ENCODE measurements at places on chromosomes 6 and 20.

GRCh38 chr6:147806697-147807096 is 298.2 kb downstream of the SAMD5 start:
- DNase-seq, result no peak

DNA sequence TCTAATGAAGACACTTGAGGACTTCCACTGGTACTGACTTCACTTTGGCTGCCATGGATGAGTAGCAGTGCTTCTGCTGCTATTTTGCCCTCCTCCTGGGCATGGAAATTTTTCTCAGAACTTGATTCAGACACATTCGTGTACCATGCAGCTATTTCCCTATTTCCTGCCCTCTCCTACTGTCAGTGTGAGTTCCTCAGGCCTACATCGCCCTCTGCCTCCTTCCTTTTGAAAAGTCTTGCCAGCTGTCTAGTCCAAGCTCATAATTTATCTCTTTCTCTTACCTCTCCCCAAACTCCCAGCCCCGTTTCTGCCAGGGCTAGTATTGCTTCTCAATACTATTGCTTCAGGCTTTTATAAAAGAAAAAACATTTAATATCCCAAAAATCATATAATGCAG is 470.2 kb downstream of the ADGRB3 start:
- no peak for DNase-seq

DNA sequence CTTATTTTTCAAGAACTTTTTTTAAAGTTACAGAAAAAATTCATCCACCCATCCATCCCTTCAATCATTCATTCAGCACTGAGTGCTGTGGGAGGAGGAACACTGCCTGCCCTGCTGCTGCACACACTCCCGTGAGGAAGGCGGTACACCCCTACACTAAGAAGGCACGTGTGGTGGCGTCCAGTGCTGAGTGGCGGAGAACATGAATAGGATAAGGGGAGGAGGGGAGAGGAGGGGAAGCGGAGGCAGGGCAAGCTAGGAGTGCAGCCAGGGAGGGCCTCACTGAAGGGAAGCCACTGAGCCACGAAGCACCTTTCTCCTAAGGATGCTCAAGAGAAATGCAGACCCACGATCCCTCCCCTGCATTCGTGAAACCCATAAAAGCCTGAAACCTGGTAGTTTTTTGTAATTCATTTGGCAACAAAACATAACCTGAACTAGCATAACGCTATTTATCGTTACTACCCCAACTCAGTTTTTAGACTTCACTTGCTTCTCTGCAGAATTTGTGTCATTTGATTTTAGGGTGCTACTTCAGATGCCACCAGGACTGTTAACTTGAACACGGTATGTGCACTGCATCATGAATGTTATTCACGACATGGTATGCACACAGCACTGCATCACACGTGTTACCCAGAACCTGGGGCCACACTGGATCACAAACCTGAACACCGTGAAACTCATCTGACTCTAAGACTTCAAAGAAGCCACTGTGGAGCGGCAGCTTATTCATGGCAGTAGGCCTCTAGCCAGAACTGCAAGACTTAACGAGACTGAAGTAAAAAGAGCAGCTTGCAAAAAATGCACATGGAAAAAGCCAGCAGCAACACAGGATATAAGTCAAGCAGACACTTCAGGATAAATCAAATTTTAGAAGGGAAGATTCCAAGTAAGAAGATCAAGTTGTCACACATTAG is 3.5 kb downstream of the RNASET2 start:
- DNase-seq, result no peak

- DNase-seq, result no peak
These were observed 11.9 kb downstream of the ADGRF4 start for GRCh38 chr6:47710295-47710694.

GRCh38 chr6:109791301-109791700 is 100.2 kb downstream of the FIG4 start:
- no peak for DNase-seq

DNA sequence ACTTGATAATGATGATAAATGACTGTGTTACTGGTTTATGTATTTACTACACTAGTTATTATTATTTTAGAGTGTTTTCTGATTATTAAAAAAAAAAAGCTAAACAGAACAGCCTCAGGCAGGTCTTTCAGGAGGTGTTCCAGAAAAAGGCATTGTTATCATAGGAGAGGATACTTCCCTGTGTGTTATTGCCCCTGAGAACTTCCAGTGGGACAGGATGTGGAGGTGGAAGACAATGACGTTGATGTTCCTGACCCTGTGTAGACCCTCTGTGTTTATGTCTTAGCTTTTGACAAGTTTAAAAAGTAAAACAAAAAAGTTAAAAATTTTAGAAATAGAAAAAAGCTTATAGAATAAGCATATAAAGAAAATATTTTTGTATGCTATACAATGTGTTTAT is 49.1 kb downstream of the NCOA7 start:
- no peak for DNase-seq

- no peak for DNase-seq
These were observed 138.9 kb downstream of the PDE7B start for GRCh38 chr6:135990439-135990838.

DNA sequence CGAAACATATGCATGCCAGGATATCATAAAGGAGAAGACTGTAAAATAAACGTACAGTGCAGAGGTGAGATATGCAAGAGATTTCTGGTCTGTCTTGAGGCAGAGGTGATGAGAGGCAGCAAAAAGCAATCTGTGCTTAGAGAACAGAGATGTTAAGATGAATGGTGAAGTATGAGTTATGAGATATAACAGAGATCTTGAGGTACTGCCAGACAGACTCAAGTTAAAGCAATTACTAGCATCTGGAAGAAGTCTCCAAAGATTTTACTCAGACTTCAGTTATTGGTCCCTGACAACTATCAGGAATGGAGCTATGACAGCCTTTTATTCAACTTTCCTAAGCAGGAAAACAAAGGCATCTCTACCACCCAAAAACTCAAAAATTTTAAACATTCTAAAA is 122.8 kb upstream of the DST start:
- DNase-seq, result no peak

GRCh38 chr20:51712501-51713212 is 55.5 kb downstream of the ATP9A start:
- DNase-seq, result no peak

DNA sequence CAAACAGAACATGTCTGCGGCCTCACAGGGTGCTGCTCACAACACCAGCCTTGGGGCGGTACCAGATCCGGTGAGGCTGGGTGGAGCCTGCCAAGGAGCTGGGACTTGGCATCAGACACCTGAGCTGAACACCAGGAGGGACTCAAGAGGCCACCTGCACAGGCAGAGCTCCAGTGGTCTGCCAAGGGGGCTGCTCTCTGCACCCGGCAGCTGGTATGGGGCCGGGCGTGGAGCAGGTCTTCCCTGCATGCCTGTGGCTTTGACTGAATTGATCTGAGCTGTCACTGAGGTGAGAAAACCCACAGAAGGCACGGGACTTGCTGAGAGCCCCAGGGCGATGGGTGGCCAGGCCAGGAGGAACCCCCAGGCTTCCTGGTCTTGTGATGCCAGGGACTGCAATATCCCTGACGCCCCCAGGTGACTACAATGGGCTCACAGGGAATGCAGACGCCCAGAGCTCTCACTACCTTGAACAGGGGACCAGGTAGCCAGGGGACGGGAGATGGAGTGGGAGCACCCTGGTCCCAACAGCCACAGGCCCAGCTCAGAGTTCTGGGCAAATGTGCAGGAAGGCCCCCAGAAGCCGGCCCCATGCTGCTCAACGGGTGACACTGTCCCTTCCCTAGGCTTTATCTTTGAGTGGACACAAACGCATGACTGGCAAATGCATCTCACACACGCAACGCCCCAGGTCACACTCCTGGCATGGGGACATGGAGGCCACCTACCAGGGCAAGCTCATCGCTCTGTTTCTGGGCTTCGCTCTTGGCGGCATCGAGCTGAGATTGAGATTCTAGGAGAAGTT is 48.2 kb downstream of the DSTN start:
- no peak for DNase-seq

- DNase-seq, result no peak
These were observed 258.3 kb upstream of the PMEPA1 start for GRCh38 chr20:57968120-57968519.

GRCh38 chr6:157056275-157056674 is 267.0 kb downstream of the TMEM242 start:
- no peak for DNase-seq

DNA sequence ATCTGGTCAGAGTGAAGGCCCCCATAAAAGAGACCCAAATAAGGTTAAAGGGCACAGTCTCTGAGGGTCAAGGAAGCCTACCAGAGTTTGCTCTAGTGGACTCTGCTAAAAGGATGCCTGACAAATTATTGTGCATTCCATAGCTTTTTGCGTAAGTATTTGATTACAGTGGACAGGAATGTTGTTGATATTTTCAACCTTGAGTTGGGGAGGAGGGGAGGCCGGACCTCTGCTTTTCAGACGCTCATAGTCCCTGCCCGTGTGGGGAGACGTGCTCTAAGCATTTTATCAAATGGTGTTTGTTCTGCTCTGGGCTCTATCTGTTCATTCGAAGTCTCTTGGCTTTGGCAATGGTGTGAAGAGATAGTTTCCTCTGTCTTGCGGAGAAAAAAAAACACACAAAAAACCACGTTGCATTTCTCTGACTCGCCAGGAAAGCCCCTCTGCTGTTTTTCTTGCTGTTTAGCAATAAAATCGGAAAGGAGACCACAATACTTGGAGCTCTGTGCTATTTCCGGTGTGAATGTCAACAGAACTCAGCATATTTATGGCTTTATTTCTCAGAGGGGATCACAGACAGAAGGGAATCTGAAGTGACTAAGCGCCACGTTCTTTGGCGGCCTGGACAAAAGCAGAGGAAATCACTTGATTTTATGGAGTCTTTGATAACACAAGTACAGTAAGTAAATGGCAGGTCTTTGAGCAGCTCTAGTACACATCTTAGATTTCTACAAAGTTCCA is 159.8 kb downstream of the ZFP64 start:
- DNase-seq, result no peak

DNA sequence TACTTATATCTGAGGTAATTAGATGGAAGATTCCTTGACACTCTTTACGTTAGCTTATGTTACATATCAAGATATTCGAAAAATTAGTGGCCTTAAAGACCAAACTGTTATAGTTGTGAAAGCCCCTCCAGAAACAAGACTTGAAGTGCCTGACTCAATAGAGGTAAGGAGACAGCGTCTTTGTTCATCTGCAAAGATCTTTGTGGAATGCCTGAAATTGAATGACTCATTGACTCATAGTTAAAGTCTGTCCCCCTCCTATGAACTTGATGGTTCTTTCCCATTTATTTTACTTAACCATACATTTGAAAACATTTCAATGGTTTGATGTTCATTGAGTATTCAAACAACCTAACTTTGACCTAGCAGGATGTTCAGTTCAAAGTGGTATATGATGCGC is 47.6 kb upstream of the CDKAL1 start:
- DNase-seq, result no peak

GRCh38 chr20:50651676-50652075 is 39.7 kb downstream of the RIPOR3 start:
- no peak for DNase-seq

DNA sequence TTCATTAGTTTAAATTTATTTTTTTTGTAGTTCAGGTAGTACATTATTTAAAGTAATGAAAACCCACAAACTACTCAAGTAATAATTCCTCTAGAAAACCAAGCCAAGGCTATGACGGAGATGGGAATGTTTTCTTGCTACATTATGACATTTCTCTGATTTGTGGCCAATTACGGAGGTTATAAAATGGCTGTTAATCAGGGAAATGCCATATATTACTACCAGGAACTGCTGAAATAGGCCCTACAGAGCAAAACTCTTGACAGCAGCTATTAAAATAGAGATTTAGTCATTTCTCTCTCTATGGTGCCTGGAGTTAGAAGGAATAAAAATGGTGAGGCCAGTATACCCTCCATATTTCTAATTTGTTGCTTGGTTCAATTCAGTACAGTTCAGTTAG is 280.0 kb downstream of the ARHGAP18 start:
- DNase-seq, result no peak

DNA sequence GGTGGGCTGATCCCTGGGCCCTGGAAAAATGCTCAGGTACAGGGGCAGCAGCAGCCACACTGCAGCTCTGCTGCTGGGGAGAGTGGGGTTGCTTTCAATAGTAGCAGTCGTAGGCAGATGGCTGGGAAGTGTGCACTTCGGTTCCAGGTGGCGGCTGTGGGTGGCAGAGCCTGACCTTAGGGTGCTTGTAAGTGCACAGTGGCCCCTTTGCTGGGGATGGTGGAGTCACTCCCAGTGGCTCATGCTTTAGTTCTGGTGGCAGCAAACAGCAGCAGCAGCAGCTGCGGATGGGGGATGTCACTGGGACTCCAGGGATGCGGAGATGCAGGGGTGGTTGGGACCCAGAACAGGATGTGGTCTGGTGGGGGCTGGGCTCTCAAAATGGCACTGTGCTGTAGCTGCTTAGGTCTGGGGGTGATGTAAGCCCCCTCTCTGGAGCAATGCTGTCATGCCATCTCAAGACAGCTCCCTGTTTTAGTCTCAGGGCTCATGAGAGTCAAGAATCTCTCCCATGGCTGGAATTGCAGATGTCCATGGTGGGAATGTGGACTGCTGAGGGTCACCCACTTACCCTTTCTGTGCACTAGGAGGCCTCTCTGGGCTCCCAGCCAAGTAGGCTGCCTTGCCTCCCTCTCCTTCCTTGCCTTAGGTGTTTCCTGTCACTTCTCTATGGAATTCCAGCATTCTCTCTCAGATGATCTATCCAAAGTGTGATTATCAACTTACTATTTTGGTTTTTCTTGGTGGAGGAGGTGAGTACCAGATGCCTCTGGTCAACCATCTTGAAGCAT is 146.7 kb upstream of the SLC22A23 start:
- DNase-seq, result no peak

DNA sequence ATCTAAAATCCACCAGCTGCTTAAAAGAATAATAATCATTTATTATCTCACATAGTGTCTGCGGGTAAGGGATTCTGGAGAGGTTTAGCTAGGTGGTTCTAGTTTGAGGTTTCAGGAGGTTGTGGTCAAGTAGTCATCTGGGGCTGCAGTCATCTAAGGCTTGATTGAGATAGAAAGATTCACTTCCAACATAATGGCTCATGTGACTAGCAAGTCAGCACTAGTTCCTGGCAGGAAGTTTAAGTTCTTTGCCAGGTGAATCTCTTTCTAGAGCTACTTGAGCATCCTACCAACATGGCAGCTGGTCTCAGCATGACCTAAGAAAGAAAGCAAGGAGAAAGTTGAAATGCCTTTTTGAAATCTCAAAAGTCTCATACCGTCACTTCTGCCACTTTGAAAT is 128.8 kb downstream of the EDN1 start:
- no peak for DNase-seq

GRCh38 chr6:85116475-85116874 is 333.4 kb upstream of the NT5E start:
- no peak for DNase-seq

GRCh38 chr6:133841176-133841575 is 47.7 kb upstream of the TCF21 start:
- no peak for DNase-seq

DNA sequence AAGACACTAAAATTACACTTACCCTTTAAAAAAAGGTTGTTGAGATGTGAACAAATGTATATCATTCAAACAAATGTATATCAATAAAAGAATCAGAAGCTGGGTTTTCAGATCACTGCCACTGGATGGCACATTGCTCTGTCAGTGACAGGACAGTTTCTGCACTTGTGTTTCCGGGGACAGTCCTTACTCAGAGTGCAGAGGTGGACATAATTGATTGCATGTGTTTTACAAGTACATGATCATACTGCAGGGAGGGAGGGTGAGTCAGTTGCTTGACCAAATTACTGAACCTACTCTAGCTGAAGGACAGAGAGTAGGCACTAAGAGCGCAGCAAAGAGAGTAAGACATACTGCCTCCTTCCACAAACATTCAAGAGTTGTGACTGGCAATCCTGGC is 302.3 kb downstream of the TENT5A start:
- DNase-seq, result peak; percentile 46
